ENCODE measurements at places on chromosomes 7 and 10.

DNA sequence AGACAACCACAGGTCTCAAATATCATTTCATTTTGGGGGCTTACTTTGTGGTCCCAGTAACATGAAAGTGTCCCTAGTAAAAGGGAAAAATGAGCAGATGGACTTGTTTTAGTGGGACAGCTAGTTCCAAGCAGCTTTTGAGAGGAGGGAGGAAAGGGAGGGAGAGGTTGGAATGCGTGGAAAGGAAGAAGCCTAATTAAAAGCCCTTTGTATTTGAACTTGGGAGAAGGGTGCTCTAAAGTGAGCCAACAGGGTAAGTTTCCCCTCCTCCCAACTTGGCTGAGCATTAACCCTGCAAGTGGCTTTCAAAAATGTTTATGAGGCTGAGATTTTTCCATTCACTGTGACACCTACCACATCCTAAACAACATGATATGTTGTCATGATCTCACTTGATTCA is 38.8 kb upstream of the LYZL1 start:
- no peak for DNase-seq

DNA sequence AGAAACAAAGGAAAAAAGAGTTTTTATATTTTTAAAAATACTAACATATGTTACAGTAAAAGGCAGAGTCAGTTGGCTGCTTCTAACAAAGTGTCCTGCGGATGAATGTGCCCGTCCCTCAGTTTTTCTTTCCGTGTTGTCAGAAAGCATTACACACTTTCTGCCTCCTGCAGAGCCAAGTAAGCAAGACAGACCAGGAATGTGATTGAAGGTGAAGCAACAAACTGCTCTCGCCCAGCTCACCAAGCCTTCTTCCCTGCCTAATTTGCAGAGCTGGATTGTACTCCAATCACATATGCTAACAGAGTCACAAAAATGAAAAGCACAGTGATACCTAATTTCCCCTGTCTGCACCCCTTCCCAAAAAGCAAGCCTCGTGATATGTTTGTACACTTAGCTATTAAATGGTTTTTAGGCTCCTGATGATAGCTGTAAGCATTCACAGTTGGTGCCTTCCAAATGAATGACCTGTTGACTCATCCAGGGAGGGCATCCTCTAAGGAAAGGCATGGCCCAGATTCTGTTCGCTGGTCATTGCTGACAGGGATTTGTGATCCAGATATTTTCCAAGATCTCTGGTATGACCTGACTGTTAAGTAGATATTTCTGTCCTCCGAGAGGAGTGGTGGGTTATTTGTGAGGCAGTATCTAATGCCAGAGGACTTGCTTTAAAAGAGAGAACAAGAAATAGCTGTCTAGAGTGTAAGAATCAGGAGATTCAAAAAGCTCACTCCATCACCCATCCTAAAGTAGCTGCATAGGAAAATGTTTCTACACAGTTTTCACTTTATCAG is 187.3 kb upstream of the PLXDC2 start:
- DNase-seq: no peak

DNA sequence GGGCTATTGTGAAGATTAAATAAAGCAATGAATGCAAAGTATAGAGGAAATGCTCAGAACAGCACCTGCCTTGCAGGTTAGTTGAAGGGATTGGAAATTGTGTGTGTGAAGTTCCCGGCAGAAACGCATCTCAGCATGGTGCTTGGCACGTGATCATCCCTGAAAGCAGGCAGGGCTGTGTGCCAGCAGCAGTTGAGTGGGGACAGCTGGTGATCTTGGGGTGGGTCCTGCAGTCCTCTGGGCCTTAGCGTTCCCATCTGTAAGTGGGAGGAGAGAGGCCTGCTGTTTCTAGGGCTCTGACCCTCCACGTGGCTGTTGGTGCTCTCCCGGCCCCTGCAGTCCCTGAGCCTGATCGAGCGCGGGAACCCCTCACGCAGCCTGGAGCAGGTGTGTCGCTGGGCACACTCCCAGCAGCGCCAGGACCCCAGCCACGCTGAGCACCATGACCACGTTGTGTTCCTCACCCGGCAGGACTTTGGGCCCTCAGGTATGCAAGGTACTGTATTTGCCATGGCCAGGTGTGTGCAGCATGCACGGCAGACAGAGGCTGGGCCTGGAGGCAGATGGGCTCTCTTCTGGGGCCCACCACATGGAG is 55.3 kb downstream of the TBATA start:
- DNase-seq: no peak

GRCh38 chr7:128443831-128444600 is 11.7 kb upstream of the HILPDA start:
- DNase-seq: no peak
